Sciatic nerve (tissue), 2 donors: ENCODE measurements at places on chromosomes 4 and X.

DNA sequence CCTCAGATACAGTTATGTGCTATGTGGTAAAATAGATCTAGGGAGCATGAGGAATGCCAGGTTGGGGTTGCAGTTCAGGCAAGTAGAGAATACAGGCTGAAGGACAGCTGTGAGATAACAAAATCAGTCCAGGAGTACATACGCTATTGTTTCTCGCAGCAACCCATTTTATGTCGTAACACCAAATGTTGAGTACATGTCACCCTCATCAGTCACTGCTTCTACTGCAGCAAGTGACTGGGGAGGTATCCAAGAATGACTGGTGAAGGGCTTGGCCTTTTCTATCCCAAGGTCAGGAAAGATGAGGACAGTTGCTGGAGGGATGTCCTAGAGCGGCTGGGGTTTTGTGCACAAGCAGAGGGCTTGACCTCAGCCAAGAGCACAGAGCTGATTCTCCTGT, 172.1 kb downstream of the CBR4 start:
- DNase-seq, result no peak

- no peak for DNase-seq
These were observed 1631.3 kb downstream of the PCDH18 start for GRCh38 chr4:135900956-135901355.

DNA sequence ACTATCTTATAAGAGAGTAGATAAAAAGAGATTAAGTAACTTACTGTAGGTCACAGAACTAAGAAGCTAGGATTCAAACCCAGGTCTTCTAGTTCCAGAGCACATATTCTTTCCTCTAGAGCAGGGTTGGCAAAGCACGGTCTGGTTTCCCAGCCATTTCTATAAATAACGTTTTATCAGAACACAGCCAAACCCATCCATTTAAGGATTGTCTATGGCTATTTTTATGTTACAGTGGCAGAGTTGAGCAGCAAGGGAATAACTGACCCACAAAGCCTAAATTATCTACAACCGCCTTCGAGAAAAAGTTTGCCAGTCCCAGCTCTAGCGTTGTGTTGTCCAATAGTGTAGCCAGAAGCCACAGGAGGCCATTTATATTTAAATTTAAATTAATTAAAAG, 7.5 kb downstream of the TMEM144 start:
- DNase-seq, result no peak

DNA sequence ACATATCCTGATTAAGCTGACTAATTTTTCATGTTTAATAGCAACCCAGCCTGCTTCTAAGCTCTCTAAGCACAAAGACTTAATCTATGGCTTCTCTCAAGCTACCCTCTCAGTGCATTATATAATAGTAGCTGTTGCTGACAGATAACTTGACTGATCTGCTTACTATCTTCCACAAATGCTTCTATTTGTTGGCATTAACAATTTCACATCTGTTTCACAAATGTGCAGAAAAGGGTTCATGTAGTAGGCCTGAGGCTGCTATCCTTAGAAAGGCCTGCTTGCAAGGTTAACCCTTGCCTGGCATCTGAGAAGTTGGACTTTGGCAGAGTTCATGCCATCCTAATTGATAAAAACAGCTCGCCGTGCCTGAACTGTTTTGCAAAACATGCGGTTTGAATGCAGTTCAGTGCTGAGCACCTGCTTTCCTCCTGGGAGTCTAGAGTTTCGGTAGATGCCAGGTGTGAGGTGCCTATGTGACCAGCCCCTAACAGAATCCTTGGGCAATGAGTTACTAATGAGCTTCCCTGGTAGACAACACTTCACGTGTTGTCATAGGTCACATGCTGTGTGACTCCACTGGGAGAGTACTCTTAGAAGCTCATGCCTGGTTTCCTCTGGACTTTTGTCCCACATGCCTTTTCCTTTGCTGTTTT, 68.4 kb downstream of the NSG1 start:
- no peak for DNase-seq

DNA sequence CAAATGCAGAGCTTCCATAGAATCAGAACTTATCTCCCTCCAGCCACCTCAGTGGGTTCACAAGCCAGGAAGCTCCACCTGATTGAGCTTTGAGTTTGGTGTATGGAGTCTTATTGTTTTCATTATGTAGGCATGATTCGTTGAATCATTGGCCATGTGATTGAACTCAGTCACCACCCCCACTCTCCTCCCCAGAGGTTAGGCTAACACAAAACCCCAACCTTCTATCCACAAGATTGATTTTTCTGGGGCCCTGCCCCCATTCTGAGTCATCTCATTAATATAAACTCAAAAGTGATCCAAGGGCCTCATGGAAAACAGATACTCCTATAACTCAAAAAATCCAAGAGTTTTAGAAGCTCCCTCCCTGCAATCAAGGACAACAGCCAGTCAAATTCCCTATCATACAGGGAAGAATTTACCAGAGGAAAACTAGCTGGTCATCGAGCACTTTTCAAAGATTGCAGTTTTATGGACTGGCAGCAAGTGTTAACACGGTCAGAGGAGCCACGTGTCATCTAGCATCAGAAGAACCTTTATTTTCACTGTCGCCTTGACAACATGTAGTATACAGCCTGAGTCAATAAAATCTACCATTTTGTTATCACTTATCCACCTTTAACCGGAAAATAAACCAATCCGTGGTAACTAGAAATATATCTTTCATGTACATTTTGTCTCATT, 35.9 kb upstream of the GUCY1B1 start:
- DNase-seq, result no peak

- no peak for DNase-seq
These were observed at the start of the genes SATL1 and ZNF711 for GRCh38 chrX:85243761-85244449. Gene SATL1, minus strand, starts transcription at chrX:85243779. Its CDS starts 134,811 bp downstream, at chrX:85108968. Gene ZNF711, plus strand, starts transcription at chrX:85243991. Its CDS starts 3,582 bp downstream, at chrX:85247573.

DNA sequence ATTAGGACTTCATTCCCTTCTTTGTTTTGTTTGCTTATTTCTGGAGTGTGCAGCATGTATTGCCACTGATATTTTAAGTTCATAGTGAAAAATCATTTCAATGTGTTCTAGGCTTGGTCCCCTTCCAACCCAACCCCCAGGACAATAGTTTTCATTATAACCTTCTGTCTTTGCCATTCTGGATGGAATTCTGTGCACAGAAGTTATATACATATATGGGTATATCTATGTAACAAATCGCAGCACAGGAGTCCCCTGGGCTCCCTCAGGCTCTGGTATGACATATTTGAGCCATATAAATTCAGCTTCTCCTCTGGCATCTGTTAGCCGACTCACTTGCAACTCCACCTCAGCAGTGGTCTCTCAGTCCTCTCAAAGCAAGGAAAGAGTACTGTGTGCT, at the start of gene TNMD:
Gene TNMD (plus strand): TSS at position 326 of the 400 bp plus-strand sequence. CDS start 83 bp downstream, outside the sequence.
- no peak for DNase-seq

- no peak for DNase-seq
These were observed 685 bp downstream of the RAB9B start for GRCh38 chrX:103831342-103831802.

DNA sequence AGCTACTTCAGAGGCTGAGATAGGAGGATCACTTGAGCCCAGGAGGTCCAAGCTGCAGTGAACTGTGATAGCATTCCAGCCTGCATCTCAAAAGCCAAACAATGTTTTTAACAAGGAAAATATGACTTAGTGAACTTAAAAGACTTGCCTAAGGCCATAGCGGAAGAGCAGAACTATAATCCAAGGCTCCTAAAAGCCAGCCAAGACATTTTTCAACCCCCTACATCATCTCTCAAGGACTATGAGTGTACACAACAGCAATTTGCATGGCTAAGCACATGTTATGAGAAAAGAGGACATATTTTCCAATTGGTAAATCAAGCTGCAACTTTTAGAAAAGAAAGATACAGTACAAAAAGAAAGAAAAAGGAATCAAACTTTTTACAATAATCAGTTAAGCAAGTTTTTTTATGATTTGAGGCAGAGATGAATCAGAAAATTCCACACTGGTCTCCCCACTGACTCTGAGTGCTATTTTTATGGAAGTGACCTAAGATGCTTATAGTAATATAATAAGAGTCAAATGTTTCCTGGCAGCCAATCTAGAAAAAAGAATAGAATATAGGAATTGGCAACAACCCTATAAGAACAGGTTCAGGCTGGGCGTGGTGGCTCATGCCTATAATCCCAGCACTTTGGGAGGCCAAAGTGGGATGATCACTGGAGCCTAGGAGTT, 9.8 kb upstream of the ACOT9 start:
- no peak for DNase-seq

DNA sequence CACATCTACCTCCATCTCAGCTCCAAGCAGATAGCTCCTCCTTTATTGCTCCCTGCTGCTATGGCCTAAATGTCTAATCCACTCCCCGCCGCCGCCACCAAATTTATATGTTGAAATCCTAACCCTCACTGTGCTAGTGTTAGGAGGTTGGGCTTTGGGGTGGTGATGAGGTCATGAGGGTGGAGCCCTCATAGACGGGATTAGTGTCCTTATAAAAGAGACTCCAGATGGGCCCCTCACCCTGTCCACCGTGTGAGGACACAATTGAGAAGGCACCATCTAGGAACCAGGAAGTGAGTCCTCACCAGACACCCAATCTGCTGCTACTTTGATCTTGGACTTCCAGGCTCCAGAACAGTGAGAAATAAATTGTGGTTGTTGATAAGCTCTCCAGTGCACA, 13.6 kb upstream of the TBC1D14 start:
- no peak for DNase-seq

- no peak for DNase-seq
These were observed 140.8 kb upstream of the TRPC5 start for GRCh38 chrX:112223391-112223790.

DNA sequence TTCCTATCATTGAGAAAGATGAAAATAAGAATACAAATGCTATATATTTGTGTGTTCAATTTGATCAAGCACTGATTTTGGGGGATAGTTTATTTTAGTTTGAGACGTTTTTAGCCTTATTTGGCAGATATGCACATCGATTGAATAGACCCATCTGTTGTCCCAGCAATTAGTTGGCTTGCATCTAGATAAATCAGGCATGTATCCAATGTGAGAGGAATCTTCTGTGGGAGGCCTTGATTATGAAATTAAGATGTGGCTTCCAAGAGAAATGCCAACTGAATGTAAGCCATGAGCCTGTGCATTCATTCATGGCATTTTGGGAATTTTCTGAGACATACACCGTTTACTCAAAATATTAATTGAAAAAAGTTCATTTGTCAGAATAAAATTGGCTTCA, 623.1 kb downstream of the TECRL start:
- no peak for DNase-seq

GRCh38 chr4:69095301-69095731, 958 bp upstream of the UGT2B7 start:
- DNase-seq, result no peak

- no peak for DNase-seq
These were observed 12.7 kb upstream of the STARD8 start for GRCh38 chrX:68634649-68635227.

- no peak for DNase-seq
These were observed 32.0 kb upstream of the RPS3A start for GRCh38 chr4:151067316-151067970.

GRCh38 chrX:26649534-26649933, 433.6 kb downstream of the MAGEB5 start:
- DNase-seq, result no peak

DNA sequence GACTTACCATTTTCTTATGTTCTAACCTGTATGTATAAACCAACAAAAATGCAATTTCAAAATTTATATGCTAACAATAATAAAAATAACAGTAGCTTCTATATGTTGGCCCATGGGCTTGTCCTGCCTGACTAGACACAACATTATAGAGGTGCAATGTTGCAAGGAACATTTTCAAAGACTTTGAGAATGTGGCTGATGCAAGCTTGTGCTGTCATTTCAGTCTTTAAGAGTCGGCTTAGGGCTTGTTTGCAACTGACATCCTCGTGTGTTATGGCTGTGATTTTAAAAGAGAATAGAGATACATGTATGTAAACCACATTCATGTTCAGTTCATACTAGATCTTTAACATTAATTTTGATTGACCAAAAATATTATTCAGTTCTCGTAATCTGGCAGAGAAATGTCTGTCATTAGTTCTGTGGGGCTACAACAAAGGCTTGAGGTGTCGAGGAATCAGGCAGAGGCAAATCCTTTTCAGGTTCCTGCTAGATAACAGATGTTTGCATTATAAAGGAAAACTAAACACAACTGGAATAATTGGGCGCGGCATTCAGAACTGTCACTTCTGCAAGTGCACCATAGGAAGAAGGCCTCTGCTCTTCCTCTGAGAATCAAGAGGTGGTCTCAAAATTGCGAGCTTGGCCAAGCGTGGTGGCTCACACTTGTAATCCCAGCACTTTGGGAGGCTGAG, 13.1 kb downstream of the TMSB4X start:
- DNase-seq, result no peak

DNA sequence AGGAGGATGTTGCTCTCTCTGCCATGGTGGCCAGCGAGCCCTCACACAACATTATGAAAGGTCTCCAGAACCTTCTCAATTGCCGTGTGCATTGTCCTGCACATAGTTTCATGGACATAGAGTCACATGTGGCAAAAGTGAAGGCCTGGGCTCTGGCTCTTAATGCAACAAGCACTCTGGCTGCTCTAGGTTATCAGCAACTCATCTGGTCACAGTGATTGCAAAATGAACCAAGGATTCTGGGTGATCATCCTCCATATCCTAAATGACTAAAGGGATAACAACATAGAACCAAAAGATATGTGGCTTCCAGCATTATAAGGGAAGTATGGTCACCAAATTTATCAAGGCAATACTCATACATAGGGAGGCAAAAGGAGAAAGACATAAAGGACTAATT, 175.2 kb downstream of the MGST2 start:
- no peak for DNase-seq

DNA sequence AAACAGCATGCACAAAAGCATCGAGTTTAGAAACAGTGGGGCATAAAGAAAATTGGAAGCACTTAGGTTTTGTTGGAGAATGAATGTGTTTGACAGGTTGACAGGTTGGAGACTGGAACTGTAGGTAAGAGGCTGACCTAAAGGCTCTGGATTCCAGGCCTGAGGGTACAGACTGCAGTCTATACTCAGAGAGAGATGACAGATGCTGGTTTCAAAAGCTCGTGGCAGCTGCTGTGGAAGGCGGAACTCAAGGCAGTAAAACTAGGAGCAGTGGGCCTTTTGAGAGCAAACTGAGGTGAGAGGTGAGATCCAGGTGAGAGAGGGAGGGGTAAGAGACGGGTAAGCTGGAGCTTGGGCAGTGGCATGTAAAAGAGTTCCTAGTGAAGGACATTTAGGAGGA, 415.2 kb downstream of the TRIML1 start:
- DNase-seq, result no peak

GRCh38 chr4:118973295-118973694, 84.6 kb downstream of the SYNPO2 start:
- DNase-seq, result no peak

- DNase-seq, result no peak
These were observed 1056.2 kb downstream of the DMD start for GRCh38 chrX:32155044-32155638.

DNA sequence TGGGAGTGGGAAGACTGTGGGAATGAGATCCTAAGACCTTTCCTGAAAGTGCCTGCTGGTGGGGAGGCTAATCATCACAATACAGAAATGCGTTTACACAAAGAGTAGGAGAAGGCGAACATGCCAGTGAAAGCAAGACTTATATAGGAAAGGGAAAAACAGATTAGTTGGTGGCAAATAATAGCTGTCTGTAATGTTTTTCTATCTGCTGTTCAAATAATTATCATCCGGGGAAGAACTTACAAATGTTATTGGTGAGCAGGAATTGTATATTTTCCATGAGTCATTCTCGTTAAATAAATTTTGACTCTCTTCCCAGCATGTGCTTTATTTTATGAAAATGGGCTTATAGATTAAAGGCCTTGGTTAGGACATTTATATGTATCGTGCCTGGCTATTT, 196.5 kb downstream of the ARHGAP10 start:
- DNase-seq, result no peak
